ENCODE measurements at places on chromosomes 7 and 10.

- peak; percentile 9 for DNase-seq
Observed at GRCh38 chr10:55668326-55668922, 692.6 kb downstream of the ZWINT start.

- no peak for DNase-seq
Observed at GRCh38 chr10:103683851-103684250, 171.5 kb downstream of the SH3PXD2A start.

DNA sequence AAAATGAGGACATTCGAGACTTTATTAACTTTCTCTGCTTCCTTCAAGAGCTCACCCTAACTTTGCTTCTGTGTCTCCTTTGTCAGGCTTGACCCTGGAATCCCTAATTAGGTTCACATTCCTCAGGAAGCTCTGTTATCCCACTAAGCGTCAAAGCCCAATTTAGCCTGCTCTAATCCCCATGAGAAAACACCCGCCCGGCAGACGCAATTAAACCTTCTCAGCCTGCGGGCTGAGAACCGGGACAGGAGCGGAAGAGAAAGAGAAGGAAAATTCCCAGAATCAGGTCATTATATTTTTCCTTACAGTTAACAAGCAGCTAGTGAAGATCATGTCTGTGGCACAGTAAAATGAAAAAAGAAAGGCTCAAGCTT lies 93.0 kb downstream of the TNS3 start:
- DNase-seq = no peak

GRCh38 chr7:42964849-42965805 lies 33.0 kb downstream of the MRPL32 start:
- no peak for DNase-seq

- peak; percentile 30 for DNase-seq
Observed at GRCh38 chr10:61662794-61663259, at the start of gene CABCOCO1. CABCOCO1 (plus strand) TSS chr10:61662929; CDS start chr10:61662973, 44 bp downstream.

- no peak for DNase-seq
Observed at GRCh38 chr7:27154901-27155815, 1.3 kb downstream of the HOXA7 start.

DNA sequence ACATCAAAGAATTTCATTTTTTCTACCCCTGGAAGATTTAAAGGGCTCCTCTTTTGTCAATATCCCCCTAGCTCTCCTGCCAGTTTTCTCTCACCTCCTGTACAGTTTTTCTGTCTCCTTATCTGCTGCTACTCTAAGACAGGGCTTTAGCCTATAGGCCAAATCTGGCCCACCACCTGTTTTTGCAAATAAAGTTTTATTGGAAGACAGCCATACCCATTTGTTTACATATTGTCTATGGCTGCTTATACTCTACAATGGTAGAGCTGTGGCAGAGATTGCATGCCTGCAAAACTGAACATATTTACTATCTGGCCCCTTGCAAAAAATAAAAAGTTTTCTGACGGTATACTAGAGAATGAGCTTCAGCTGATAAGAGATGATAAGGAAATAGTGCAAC lies 37.4 kb upstream of the GARS1 start:
- DNase-seq = no peak
